ENCODE measurements at places on chromosomes 1 and 21. TPM values are rescaled to one million over a fixed set of nuclear protein-coding genes. Genes with fewer than 3 reads are reported as not detected.
A peak's percentile ranks its signal among the peaks of the same experiment; 100 is the strongest.

DNA sequence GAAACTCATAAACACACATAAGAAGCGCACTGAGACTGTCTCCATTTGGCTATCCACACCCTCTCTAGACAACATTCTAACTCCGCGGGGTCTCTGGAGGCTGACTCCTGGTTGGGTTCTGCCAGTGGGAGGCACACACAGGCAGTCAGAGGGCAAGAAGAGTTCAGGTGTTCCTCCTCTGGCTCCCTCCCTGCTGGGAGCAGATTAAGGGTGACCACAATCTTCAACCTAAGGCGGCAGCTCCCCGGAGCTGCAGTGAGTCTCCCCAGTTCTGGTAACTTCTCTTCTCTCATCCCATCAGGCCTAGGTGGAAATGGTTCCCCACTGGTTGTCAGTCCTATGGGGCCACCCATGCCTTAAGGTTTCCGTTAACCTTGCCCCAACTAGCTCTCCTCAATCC lies 7.4 kb upstream of the TENT5C start:
- DNase-seq = no peak

DNA sequence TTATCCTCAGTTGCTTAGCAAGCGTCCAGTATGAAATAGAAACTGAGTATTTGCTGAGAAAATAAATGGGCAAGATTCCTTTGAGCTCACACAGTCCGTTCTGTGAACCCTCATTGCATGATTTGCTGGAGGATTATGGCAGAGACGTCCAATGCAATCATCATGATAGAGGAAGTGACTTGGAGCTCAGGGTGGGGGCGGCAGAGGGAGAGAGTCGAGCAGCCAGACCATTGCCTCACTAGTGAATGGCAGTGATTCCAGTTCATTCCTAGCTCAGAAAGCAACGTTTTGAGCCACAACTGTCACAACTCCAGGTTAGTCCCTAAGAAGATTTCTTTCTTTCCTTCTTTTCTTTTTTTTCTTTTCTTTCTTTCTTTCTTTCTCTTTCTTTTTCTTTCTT lies 27.5 kb upstream of the COL9A2 start:
- peak; percentile 77 for DNase-seq

DNA sequence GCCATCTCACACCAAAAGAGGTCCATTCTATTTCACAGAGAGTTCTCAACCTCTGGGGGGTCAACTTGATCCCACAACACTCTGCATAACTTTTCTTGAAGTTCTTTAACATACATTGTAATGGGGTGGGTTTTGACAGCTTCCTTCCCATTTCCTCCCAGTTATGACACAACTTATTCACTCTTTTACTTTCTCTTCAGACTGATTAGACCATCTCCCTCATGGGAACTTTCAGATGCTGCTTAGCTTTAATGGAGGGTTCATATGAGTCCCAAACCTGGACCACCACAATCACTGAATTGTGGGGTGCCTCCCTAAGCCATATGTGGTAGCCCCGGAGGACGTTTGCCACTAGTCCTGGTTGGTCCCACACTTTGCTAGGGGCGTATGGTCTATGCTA lies 28.3 kb upstream of the KCNJ15 start:
- DNase-seq = no peak

Gene SYCP1
- not detected for total RNA-seq

Gene BNIPL
- total RNA-seq = 5.2 TPM

Gene TMEM82
- total RNA-seq = not detected

Gene ZBTB37
- 14.7 TPM for total RNA-seq
